ENCODE measurements at places on chromosomes 7 and 10. TPM values are rescaled to one million over a fixed set of nuclear protein-coding genes. Genes with fewer than 3 reads are reported as not detected.

The ZKSCAN5 gene
- 4.9 TPM for total RNA-seq

The DNAH11 gene
- 0.19 TPM for total RNA-seq

The STOX1 gene
- 0.79 TPM for total RNA-seq

The MMD2 gene
- not detected for total RNA-seq

The FOXP2 gene
- total RNA-seq, result not detected

The HPS6 gene
- 12.1 TPM for total RNA-seq

The PCDH15 gene
- total RNA-seq, result not detected

The AEBP1 gene
- total RNA-seq, result 7.7 TPM

The NSUN5 gene
- 36.0 TPM for total RNA-seq

The ELFN1 gene
- total RNA-seq, result not detected

The ZP3 gene
- 5.3 TPM for total RNA-seq

The PPP1R9A gene
- total RNA-seq, result not detected

The ACTL6B gene
- not detected for total RNA-seq

The RAPGEF5 gene
- total RNA-seq, result not detected

The LRIT1 gene
- not detected for total RNA-seq

The FFAR4 gene
- not detected for total RNA-seq

The ASL gene
- 29.7 TPM for total RNA-seq

The ARHGAP22 gene
- total RNA-seq, result 2.9 TPM

The CCZ1 gene
- total RNA-seq, result 83.6 TPM

The MINDY4 gene
- 1.5 TPM for total RNA-seq

The CLDN4 gene
- not detected for total RNA-seq

The AP1S1 gene
- 6.2 TPM for total RNA-seq

The ATRNL1 gene
- total RNA-seq, result not detected

The RAMP3 gene
- total RNA-seq, result not detected

The PRKAR2B gene
- total RNA-seq, result 0.67 TPM

The MRLN gene
- not detected for total RNA-seq

The PRPS1L1 gene
- total RNA-seq, result not detected

The KNDC1 gene
- total RNA-seq, result 0.24 TPM

The FAM131B gene
- total RNA-seq, result 0.19 TPM

The GRM8 gene
- total RNA-seq, result not detected
